ENCODE measurements at places on chromosomes 1 and 21.
A peak's percentile ranks its signal among the peaks of the same experiment; 100 is the strongest.

DNA sequence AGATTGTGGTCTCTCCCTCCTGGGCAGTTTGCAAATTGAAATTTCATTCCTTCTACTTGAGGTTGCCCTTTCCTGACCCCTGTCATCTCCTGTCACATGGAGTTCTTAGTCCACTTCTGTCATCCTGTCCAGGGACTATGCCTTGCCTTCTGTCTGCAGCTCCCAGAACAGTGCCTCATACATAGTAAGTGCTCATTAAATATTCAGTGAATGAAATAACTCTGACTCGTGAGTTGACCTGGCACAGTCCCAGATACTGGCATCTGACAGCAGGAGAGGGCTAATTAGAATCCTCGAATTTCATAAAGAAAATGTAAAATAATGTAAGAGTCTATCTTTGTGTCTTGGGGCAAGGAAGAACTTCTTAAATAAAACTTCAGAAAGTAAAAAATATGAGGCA lies 50.8 kb downstream of the CNIH3 start:
- no peak for DNase-seq

DNA sequence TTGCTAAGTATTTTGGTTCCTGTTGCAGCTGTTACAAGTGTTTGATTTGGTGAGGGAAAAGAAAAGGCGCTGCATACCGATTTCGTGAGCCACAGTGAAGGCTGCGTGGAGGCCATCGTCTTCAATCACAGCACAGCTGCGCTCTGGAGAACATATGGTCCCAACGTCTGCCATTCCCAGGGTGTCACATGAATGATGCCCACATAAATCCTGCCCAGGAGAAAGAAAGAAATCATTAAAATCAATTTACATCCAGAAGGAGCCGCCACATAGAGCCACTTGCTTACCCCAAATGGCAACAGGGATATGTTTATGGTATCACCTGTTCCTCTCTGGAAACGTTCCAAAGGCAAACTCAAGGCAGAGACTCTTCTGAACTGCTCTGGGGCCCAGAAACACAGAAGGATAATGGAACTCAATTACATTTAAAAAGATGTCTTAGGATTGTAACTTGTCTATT lies 12.2 kb downstream of the ADAMTS5 start:
- no peak for DNase-seq

- no peak for DNase-seq
These were observed 80.0 kb upstream of the HP1BP3 start for GRCh38 chr1:20867062-20867461.

DNA sequence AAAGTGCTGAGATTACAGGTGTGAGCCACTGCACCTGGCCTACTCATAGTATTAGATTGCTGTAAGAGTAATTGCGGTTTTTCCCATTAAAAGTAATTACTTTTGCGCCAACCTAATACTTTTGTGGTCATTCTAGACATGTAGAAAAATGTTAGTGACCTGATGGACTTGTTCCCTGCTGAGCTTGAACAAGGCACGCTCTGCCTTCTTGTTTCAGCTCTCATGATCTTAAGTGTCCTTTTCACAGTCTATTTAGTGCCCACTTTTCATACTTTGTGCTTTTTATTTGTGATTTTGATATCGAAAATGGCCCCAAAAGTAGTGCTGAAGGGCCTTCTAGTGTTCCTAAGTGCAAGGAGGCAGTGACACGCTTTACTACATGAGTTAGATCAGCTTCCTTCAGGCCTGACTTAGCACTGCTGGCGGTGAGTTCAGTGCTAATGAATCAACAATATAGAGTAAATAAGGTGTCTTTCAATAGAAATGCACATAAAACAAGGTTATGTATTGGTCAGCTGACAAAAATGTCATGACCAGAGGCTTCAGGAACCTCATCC lies 5.6 kb upstream of the RD3 start:
- no peak for DNase-seq

- DNase-seq, result no peak
These were observed 57.9 kb downstream of the SASS6 start for GRCh38 chr1:100074604-100075395.

DNA sequence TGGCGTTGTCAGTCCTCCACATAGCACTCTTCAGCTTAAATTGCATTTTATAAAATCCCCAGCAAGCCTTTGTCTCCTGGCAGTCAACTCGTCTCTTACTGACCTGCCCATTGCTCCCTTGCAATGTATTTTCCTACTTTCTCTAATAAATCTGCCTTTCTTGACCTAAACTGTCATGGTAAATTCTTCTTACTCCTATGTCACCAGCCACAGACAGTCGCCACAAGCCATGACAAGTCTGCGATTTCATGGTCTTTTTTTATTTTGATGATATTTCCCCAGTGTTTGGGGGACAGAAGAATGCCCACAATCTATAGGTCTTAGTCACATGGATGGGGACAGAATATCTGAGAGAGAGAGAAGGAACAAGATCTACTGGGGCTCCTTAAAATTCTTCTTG lies 8.4 kb downstream of the IFNAR2 start:
- DNase-seq, result no peak

DNA sequence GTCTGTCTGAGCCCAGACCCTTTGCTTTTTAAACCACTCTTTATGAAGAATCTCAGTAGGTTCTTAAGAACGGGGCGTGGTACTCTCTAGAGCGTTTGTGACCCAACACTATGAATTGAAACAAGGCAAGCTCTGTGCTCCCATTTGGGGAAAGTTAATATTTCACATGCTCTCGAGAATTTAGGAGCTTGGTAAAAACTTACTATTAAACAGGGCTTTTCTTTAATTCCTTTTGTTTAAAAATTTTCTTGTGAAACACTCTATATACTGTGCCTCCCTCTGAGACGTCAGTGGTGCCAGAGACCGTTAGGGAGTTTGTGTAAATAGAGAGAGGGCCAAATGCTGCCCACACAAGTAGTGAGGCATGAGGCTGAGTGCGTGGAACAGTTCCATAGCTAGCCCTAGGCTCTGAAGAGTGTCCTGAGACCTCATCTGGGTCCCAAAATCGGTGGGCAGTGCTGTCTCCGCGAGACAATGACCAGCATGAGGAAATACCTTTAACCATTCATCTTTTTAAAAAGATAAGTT lies 144.7 kb downstream of the ROR1 start:
- DNase-seq, result no peak

- DNase-seq, result no peak
These were observed 1.0 kb downstream of the S100A4 start for GRCh38 chr1:153544453-153545066.

DNA sequence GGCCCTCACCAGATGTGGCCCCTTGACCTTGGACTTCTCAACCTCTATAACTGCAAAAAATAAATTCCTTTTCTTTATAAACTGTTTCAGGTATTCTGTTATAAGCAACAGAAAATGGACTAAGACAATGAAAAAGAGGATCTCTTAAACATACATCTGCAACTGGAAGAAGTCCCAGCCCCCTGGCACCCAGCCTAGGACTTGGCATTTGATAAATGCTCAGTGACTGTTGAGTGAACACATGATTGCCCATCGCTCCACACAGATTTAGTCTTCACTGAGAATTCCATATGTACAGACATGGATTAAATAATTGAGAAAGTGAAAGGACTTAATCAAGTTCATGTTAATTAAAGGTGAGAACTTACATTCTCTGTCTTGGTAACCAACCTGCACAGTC lies 344.9 kb upstream of the RUNX1 start:
- no peak for DNase-seq

GRCh38 chr1:1208713-1209433 lies 2.5 kb upstream of the TNFRSF18 start:
- DNase-seq, result no peak

DNA sequence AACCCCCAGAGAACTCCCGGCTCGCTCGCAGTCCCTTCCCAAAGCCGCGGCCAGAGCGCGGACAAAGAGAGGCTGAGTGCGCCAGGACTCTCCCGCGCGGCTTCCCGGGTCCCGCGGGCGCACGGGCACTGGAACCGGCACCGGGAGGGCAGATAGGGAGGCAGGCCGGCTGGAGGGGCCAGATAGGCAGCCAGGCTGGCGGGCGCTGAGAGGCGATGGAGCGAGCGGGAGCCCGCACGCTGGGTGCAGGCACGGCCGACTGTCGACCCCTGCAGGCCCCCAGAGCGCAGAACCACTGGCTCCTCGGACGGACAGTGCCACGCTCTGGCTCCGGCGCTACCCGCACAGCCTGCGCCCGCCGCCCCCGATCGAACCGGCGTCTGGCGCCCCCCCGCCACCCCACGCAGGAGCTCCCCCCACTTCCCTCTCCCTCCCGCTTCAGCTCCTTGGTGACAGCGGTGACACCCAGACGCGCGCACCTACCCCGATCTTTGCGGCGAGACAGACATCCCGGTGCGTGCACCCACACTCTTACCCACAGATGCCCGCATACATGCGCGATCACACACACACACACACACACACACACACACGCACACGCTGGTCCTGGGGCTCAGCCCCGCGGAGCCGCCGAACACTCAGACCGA lies 534 bp downstream of the SLC6A9 start:
- DNase-seq, result peak; percentile 53

DNA sequence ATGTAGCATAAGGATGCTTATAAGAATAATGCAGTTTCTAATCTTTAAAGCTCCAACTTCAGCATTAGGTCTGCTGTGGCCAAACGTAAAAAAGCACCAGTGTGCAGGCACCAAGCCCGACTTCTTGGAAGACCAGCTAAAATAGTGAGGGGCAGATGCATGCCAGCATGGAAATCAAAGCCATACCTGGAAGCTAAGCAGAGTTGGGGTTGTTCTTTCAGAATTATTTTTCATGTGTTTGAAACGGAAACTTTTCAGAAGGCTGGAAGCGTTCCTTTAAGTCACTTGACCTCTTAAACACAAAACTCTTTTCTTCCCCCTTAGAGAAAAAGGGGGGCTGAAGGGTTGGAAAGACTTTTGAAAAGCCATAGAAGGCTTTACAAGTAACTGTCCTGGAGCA lies 329.2 kb upstream of the C1orf87 start:
- DNase-seq, result peak; percentile 25

GRCh38 chr1:54986025-54986424 lies 5.6 kb downstream of the TMEM61 start:
- no peak for DNase-seq

- DNase-seq, result peak; percentile 42
These were observed 289.2 kb downstream of the GRIK1 start for GRCh38 chr21:29650523-29651022.

DNA sequence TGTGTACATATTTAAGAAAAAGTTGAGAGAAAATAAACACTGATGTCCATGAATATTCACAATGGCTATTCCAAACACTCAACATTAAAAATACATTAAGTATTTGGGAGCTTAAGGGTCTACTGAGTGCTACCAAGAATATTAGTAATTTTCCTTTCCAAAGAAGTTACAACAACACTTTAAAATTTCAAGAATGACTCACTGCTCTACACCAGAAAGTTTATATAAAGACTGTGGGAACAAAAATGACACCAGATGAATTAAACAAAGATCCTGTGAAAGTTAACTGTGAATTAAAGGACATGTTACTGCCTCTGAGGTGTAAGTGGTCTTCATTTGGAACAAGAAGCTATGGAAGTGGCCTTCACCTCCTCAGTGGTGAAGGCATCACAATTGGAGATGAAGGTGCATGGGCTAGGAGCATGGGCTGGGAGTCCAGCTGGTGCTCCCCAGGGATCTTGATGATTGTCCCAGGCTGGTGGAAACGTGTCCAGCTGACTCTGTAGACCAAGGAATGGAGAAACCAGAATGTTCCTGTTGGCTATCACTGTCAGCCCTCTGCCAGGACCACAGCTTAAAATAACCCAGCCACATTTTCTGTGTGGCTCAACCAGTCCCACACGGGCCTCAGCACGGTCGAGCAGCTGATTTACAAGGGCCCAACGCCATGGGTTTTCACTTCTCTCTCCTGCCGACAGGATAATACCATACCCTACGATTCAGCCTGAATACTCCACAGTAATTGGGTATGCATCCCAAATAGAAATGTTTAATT lies 28.8 kb downstream of the TAF5L start:
- peak; percentile 38 for DNase-seq

- peak; percentile 72 for DNase-seq
These were observed 19.4 kb downstream of the PLEKHM2 start for GRCh38 chr1:15703562-15703961.

DNA sequence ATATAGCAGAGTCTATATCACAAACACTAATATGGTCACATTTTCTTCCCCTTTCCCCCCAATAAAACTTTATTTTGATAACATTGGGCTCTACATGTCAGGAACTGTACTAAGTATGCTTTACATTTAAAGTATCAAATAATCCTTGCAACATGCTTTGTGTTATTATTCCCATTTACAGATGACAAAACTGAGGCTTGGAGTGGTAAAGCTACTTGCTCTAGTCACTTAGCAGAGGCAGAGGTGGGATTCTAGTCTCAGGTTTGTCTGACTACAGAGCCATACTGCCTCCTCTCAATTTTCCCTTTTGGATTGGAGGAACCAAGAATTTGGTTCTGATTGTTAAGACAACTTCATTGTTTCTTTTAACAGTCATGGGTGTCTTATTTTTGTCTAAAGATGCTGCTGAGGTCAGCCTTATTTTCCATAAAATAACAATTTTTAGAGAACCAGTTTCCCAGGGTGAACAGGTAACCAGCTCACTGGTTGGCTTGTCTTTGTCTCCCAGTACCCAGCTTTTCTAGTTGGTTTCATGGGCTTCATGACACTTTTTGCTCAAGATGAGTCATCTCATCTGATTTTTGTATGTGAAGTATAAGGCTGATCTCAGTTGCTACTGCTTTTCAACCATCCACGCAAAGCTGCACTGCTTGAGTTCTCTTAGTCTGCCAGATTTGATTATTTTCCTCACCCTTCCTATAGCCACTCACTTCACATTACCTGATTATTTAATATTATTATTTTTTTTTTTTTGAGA lies 81.0 kb upstream of the ARID1A start:
- DNase-seq, result no peak

GRCh38 chr1:3477241-3477995 lies 23.0 kb downstream of the ARHGEF16 start:
- DNase-seq, result no peak

- DNase-seq, result no peak
These were observed 19.7 kb upstream of the RNU1-4 start for GRCh38 chr1:16720351-16721223.

DNA sequence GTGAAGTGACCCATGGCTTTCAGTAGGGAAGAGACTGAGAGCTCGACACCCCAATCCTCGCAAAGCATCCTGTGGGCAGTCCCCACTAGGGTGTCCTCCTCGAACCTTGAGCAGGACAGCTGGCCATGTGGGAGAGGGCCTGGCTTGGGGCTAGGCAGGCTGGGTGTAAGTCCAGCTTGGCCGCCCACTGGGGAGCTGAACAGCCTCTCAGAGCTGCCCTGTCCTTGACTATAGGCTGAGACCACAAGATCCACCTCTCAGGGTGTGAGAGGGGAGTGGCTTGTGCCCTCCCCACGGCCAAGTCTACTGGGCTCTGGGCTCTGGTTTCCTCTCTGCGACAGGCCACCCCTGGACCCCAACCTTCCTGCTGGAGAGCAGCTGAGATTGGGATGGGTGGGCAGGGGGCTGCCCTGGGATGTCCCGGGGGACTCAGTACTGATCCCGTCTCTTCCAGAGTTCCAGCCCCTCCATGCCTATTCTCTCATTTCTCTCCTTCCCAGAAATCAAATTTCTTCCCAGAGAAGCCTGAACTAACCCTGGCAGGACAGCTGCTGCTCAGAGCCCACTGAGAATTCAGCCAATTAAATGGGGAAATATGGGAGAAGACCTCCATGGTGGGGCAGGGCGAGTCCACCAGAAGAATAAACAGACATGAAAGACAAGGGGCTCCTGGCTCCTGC lies 282.9 kb downstream of the PTPRU start:
- no peak for DNase-seq

GRCh38 chr1:8214501-8215173 lies 103.3 kb upstream of the SLC45A1 start:
- DNase-seq, result no peak

Data from pons (tissue), 1 donor.